ENCODE measurements at places on chromosomes 16 and 17. TPM values are rescaled to one million over a fixed set of nuclear protein-coding genes. Genes with fewer than 3 reads are reported as not detected.

The PYY gene
- total RNA-seq: not detected

The GSG1L gene
- 0.69 TPM for total RNA-seq

DNA sequence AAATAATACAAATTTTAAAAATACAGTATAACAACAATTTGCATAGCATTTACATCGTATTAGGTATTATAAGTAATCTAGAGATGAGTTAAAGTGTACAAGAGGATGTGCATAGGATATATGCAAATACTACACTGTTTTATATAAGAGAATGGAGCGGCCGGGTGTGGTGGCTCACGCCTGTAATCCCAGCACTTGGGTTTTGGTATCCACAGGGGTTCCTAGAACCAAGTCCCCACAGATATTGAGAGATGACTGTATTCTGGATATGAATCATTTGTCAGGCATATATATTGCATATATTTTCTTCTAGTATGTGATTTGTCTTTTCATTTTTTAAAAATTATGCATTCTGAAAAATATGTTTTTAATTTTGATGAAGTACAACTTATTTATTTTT is 77.5 kb upstream of the MSI2 start:
- no peak for DNase-seq

DNA sequence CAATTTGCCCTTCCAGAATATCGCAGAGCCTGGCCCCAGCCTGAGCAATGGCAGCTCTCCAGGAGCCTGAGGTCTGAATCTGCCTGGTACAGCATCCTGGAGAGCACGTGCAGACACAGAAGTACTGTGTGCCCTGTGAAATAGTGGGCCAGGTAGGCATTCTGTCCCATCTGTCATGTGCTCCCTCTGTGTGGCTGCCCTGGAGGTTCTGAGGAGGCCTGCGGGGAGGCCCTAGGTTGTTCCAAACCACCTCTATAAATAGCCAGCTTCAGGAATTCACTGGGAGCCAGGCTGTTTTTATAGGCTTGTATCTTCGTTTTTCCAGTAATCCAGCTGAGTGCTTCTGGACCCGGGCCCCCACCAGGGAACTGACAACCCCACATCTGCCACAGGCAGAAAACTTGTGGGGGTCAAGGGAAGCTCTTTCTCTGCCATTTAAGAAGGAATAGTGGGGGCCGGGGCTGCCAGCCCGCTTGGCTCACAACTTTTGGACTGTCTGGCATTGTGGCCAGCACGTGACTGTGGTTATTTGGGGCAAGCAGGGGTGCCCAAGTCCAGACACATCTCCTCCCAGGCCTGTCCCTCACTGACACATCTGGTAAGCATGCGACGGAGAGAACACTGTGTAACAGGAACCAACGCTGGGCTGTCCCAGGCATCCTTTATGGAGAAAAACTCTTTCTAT is 356.3 kb upstream of the TNRC6C start:
- no peak for DNase-seq

DNA sequence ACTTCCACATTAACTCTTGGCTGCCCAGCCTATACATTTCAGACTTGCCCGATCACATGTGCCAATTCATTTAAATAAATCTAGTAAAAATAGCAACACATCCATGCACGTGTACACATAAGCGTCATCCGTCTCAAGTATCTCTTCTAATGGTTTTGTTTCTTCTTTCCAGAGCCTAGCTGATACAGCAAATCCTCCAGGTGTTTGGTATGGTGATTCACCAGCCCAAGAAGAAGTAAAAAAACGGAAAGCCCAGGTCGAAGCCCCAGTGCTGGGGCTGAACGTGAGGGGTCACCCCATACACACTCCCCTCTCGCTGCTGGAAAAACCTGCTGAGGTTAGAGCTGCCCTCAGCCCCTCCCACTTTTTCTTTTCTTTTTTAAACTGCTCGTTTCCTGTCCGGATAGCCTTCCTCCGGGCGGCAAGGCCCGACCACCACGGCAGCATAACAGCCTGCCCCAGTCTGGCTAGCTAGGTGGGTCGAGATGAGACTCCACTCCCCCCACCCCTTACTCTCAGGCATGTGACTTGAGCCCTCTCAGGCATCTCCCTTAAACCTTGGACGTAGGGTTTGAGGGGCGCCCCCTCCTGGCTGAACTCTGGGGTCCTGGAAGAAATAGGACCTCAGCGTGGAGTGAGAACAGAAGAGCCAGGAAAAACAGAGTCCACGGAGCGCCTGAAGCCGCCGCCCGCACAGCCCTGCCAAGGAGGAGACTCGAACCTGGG is 13.9 kb upstream of the OR1F1 start:
- no peak for DNase-seq

- DNase-seq: no peak
These were observed 22.7 kb downstream of the NQO1 start for GRCh38 chr16:69703638-69704037.

DNA sequence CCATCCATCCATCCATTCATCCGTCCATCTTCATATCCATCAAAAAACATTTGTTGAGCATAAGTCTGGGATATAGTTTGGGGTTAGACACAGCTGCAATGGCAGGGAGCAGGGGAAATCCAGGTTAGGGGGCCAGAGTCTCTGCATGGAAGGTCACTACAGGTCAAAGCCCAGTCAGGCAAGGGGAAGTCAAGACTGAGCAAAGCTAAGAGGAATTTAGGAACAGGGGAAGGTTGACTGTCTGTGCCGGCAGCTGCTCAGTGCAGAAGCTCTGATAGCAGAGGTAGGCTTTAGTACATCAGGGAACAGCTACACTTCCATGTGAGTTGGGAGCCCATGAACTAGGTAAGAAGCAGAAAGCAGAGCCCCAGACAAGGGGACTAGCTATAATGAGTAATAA is 68.1 kb downstream of the IRF8 start:
- no peak for DNase-seq

All from skin of body (tissue), 3 donors.